ENCODE measurements at places on chromosomes 1 and 21. TPM values are rescaled to one million over a fixed set of nuclear protein-coding genes. Genes with fewer than 3 reads are reported as not detected.

The CEP170 gene
- 185 TPM for total RNA-seq

The HMCN1 gene
- total RNA-seq: 1.5 TPM

The GNAT2 gene
- not detected for total RNA-seq

The EXO5 gene
- 11.5 TPM for total RNA-seq

The AHCYL1 gene
- total RNA-seq: 400 TPM

Data from dorsolateral prefrontal cortex (tissue), 122 donors.